Activated CD4-positive, CD25-positive, alpha-beta regulatory T cell treated with anti-CD3 and anti-CD28 coated beads, Interleukin-2, amount 50 U/mL, for 24 hours (primary cell): ENCODE measurements at places on chromosomes 5 and 9.

- ATAC-seq = no peak
These were observed 464.2 kb downstream of the SPOCK1 start for GRCh38 chr5:137034764-137035479.

DNA sequence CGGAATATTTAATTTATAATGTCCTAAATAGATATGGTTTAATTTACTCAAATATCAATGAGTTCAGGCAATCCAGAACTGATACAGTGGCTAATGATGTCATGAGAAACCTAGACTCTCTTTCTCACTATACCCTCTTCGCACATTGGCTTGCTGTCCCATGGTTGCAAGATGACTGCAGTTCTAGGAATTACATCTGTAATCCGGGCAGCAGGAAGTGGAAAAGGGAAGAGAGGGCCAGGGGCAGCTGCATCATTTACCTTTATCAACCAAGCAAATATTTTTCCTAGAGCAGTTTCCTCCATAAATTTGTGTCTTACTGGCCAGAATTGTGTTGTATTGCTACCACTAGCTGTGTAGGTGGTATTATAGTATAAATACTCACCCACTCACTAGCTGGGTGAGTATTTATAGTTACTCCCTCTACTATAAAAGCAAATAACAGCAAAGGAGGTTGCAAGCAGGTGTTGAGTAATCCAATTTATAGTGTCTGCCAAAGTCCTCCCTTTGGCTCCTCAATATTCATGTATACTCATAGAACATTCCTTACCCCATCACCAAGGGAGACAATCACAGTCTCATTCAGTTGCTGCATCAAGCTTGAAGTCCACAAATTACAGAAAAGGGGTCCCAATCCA, 168.8 kb downstream of the DROSHA start:
- no peak for ATAC-seq

GRCh38 chr5:174371600-174372094, 326.1 kb downstream of the NSG2 start:
- ATAC-seq = no peak

- ATAC-seq = no peak
These were observed 7.3 kb upstream of the BARHL1 start for GRCh38 chr9:132575005-132575609.

GRCh38 chr5:124655921-124656511, 90.4 kb downstream of the ZNF608 start:
- no peak for ATAC-seq

- no peak for ATAC-seq
These were observed 508.2 kb upstream of the WWC1 start for GRCh38 chr5:167783145-167783817.

GRCh38 chr5:139402561-139403158, 1.2 kb downstream of the SPATA24 start:
- no peak for ATAC-seq

DNA sequence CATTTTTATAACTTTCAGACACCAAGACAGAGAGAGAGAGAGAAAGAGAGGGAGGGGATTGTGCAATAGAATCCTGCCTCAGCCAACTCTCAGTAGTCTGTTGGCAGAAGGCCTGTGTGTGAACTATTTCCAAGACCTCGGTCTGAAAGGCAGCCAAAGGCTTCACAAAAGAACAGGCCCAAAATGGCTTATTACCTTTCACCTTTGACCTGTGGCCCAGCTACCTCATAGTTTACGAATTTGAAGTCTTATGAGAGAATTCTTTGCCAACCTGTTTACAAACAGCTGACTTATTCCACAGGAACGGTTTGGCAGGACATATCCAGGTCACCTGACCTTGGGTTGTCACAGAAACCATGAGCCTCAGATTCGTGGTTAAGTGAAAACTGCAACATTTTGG, 48.6 kb downstream of the NR2F1-AS1 start:
- ATAC-seq = no peak

DNA sequence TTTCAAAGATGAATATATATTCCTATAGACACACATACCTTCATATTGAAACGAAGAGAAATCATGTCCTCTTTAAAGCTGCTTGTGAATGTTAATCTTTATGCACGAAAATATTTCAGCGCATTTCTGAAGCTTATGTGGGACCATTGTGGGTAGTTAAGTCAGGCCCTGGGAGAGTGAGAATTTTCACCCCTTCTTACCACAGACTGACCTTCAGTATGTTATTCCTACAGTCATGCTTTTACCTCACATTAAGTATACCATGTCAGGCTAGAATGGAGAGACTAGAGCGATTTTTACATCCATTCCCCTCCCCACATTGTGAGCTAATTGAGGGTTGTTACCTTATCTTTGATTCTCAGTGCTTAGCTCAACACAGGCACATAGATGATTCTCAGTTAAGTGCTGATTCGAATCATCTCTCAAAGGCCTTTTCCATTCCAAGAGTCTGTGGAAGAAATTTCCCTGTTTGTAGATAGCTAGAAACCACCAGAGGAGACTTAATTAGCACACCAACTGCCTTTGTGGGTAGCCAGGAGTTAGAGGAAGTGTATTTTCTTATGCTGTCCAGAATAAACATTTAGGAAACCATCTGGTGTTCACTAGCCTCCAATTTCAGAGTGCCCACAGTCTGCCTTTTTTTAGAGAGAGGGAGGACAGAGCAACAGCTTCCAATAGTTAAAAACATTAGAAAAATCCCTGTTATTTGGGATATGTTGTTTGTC, 110.5 kb downstream of the MEGF10 start:
- no peak for ATAC-seq

GRCh38 chr9:112110777-112111113, 64.4 kb downstream of the SUSD1 start:
- no peak for ATAC-seq

GRCh38 chr5:150195736-150196485, 6.0 kb downstream of the SLC6A7 start:
- no peak for ATAC-seq

GRCh38 chr5:57172466-57173318, 1.2 kb upstream of the GPBP1 start:
- no peak for ATAC-seq
